ENCODE measurements at places on chromosomes 7 and 10.
A peak's percentile ranks its signal among the peaks of the same experiment; 100 is the strongest.

GRCh38 chr10:132453470-132453861 lies 56.5 kb downstream of the PWWP2B start:
- no peak for DNase-seq

DNA sequence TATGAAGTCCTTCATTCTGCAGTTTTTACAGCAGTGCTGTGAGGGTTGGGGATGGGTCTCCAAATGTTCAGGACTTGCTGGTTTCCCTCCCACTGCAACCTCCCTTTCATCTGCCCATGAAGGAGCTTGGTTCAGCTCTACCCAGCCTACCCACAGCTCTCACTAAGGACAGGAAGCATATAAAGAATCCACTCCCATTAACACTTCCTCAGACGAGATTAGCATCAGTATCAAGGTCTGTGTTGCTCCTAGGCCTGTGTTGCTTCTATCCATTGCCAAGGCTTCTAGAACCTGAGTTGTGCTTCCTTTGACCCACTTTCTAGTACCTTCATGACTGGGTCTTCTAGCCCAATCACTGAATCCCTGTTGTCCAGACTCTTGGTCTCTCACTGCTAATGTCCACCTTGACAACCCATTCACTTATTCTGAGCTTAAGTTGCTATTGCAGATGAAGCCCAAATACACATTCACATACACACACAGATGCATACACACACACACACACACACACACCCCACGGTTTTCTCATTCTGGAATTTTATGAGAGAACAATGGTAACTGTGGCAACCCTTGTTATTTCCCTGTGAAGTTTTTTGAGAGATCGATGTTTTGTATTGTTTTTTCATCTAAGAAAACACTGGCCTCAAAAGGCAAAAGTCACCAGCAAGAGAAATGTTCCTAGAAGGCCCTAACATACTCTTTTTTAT lies 248.1 kb downstream of the MTERF1 start:
- no peak for DNase-seq

DNA sequence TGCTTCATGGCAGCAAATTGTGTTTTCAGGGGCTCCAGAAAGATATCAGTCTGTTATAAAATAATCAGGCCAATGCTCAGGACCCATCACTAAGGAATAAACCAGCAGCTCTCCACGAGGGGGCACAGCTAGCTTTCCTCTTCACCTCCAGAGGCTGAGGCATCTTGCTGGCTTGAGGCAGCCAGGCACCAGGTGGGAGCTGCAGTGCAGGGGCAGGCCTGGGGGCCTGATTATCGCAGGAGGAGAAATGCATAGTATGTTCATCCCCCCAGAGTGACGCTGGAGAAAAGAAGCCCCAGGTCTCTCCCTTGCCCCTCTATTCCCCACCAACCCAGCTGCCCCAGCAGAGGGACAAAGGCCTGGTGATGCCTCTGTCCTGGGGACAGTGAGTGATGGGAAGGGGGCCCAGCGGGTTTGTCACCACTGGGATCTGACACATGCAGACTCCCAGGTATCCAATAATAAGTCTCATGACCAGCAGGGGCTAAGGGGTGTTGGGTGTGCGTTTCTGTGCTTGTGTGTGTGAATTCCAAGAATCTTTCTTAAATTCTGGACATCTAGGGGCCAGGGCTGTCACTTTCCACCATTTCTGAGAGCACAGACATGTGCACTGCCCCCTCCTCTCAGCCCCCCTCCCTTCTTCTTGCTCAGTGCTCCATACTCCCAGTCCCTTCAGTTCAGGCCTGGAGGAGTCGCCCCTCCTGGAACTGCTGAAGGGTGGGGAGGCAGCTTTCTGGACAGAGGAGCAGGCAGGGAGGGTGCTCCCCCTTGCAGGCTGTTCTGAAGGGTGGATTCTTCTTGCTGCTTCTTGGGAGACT lies 128.1 kb upstream of the FAM20C start:
- DNase-seq: peak; percentile 17

DNA sequence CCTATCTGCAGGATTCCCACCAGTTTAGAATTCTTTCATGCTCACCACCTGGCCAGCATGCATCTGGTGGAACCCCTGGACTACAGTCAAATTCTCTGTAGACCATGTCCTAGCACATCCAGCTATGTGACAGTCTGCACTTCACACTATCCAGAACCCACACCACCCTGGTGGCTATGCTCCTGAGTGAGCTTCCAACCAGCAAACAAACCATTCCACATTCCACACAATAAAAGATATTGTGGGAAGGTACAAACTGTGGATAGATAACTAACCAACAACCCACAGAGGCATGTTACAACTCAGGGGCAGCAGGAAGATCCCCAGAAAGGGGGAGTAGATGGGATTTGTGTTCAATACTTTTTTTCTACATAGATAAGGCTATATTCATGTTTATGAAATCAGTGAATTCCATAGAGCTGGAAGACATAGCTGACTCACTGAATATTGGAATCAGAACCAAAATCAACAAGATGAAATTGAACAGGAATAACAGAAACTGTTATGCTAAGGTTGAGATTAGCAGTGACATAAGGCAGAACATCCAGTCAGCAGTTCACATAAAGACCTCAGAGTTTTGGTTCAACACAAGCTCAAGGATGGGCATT lies 72.5 kb downstream of the LRRC17 start:
- DNase-seq: no peak

DNA sequence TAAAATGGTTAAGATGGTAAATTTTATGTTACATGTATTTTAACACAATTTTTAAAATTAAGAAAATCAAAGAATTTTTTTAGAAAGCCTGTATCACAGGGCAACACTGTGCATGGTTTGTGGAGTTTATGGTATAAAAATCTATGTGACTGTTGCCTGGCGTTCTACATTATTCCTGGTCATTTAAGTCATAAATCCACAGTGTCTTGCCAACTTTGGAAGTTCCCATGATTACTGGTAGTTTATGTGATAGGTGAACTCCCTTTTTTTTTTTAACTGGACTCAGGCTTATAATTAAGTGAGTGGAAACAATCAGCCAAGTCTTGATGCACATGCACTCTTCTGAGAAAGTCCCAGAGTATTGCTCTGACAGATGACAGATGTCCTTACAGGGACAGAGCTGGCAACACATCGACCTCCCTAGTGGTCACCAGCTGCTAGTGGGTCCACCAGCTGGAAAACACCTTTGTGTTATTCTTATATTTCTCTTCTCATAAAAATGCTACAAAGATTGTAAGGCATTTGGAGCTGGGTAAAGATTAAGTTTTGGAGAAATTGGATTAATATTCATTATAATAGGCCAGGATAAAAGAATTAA lies 8.8 kb upstream of the STN1 start:
- DNase-seq: no peak

GRCh38 chr10:75720157-75720556 lies 288.7 kb downstream of the LRMDA start:
- DNase-seq: no peak

GRCh38 chr7:156094350-156095146 lies 282.3 kb upstream of the SHH start:
- no peak for DNase-seq

GRCh38 chr10:4174197-4174596 lies 389.2 kb upstream of the KLF6 start:
- DNase-seq: no peak

DNA sequence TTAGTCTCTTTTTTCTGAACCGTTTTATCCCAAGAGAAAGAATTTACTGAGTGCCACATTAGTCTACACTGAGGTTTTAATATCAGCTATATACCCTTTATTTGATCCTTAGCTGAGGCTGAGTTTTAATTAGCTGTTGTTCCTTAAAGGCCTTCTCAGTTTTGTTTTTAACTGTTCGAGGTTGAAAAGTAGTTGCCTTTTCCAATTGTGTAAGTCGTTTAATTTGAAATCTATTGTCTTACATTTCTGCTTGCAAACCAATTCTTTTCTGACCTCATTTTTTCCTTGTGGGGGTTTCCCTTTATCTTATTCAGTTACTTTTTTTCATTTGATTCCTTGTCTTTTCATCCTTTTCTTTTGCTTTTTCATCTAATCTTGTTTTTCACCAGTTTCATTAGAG lies 30.8 kb downstream of the UMAD1 start:
- DNase-seq: no peak

DNA sequence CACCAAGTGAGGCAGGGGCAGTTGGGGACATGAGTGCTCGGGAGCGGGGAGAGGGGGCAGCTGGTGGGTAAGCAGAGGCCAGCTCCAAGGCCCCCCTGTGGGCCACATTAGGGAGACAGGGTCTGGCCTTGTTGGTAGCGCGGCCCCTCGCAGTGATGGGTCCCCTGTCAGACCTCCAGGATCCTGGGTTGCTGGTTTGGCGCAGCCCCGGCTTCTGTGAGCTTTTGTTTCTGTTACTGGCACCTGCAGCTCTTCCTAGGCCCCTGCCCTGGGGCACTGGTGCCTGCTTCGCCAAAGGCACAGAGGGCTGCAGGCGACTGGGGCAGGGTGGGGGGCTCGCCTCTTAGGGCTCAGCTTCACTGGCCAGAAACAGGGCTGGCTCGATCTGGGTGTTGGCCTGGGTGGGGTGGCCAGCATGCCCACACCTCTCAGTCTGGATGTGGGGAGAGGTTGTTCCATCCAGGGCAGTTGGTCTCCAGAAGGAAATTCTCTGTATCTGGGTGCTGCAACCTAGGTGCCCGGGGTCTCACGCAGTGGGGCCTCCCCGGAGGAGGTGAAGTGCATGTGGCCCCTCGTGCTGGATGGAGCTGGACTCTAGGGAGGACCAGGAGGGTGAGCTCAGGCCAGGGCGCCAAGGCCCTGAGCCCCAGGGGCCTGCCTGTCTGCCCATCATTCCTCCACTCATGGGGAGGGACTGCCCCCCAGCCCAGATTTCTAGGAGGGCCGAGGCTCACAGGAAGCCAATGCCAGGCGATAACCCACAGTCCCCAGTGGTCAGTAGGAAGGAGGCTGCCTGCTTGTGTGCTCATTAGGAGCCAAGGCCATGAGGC lies 138.6 kb downstream of the LHPP start:
- no peak for DNase-seq

DNA sequence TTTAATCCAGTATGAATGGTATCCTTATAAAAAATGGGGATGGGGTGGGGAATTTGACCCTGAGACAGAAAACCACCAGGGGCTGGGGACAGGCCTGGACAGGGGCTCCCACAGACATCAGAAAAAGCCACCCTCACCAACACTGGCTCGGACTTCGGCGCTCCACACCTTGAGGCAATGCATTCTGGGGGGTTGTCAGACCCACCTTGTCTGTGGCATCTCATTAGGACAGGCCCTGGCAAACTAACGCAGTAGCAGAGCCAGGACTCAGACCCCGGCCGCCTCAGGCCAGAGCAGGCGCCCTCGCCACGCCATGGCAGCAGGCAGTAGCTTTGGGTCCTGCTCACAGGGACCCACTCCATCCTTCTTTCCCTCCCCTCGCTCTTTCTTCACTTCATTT lies 160.1 kb downstream of the CCDC3 start:
- no peak for DNase-seq

DNA sequence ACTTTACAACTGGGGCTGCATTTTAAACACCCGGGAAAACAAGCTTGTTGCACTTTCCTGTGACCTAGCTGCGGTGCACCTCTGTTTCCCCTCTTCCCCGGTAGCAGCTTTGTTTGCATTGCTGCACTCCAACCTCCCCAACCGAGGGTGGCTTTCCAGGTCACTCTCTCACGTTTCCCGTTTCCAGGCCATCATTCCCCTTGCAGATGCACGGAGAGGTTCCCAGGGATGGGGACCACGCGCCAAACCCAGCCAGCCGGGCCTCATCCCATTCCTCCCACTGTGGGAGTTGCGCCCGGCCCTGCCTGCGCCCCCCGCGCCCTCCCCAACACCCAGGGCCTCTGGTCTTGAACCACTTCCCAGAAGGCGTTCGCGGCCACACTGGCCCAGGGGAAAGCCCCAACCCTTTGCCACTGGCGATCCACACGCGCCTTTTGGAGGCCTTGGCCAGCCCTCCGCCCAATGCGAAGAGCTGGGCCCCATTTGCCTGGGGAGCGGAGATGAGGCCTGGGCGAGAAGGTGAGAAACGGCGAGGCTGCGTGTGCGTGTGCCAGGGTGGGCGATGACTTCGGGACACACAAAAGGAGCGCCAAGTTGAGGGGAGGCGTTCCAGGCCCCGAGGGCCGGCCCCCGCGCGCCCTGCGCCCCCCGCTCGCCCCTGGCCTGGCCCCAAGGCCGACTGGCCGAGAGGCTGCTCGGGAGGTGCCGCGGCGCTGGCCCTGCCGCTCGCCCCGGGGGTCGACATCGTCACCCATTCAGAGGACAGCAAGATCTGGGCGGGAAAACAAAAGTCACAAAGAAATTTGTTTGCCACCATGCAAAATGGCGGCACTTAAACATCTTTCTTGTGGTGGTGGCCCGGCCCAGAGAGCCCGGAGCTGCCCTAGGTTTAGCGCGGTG lies 15.9 kb downstream of the SKIDA1 start:
- DNase-seq: no peak

DNA sequence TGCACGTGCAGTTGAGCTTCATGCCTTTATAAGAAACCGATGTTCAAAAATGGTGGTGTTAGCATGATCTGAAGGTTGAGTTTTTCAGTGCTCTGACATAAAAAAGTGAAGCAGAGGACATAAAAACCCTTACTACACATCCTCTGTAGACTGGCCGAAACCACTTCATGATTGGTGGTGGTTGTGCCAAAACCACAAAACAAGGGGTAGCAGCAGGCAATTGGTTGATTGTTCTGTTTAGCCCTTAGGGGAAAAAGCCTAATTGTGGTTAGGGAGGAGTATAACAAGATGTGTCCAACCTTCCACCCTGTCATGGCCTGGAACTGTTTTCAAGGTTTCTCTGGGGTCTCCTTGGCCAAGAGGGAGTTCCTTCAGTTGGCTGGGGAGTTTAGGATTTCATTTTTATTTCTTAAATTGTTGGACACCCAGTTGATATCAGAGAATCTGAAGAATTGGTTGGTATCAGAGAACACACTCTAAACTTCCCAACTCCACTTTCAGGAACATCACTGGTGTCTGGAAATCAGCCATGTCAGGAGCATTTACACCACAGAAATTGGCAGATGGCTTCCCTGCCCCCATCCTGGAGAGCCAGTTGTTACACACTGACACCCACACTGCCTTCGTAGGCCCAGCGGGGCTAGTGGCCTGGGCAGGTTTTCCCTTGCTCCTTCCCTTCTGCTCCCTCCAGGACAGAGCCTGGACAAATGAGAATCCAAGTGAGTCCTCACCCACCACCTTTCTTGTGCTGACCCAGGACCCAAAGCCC lies 18.8 kb downstream of the MRPS24 start:
- DNase-seq: peak; percentile 64

DNA sequence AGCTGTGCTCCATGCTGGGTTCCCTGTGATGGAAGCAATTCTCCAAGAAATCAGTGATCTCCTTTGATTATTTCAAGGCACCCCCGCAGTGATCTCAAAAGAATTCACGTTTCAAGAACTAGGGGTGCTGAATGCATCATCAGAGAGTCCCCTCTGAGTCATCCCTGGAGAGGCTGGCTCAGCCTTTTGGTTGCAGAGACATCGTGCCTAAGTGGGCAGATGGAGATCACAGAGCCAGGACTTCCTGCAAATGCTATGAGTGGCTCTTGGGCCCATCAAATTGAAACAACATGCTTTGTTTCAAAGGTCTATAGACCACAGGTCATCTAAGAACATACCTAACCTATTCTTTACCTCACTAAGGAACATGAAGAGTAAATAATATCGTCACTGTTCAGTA lies 41.5 kb upstream of the PLEKHA1 start:
- DNase-seq: no peak

Measured in DMS79 (cell line).